ENCODE measurements at places on chromosomes 16 and 17. TPM values are rescaled to one million over a fixed set of nuclear protein-coding genes. Genes with fewer than 3 reads are reported as not detected.

DNA sequence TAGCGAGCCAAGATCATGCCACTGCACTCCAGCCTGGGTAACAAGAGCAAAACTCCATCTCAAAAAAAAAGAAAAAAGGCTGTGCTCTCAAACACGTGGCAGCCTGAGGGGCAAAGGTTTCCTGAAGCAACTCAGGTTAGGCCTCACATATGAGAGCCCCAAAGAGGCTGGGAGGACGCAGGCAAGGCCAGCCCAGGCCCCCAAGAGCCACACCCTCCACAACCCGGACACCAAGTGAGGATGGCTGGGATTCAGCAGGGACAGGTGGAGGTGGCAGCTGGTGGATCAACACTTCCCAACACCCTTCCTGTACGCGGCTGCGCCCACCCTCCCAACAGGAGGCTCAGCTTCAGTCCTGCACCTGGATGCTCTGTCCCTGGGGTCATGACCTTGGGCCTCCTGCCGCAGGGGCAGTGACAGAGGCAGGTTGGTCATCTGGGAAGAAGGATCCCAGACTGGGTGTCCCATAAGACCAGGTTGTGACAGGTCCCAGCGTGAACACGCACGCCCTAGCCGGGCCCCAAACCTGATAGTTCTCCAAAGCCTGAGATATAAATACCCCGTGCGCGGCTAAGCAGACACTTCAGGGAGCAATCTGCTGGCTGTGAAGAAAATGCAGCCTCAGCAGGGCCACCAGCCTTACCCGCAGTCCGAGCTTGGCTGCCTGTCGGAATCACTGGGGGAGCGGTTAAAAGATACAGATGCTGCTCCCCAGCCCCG lies 78.1 kb downstream of the TIMM22 start:
- DNase-seq: no peak

UNC45B gene
- not detected for total RNA-seq

MYH2 gene
- total RNA-seq: not detected

FAM171A2 gene
- total RNA-seq: 4.6 TPM

DNA sequence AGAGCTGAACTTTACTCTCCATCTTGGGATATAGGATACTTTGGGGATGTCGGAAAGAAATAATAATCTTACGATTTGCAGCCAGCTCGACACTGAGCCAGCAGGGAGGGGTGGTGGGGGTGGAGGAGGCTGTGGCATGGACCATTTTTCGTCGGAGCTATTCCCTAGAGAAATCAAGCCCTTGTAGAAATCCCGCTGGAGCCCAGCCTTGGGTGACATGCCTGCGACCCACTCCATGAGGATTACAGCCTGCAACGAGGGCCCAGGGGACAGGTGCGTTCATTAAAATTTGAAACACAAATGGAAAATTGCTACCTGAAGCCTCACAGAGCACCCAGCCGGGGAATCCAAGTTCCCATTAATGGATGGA lies 82.8 kb upstream of the GSE1 start:
- no peak for DNase-seq

DNA sequence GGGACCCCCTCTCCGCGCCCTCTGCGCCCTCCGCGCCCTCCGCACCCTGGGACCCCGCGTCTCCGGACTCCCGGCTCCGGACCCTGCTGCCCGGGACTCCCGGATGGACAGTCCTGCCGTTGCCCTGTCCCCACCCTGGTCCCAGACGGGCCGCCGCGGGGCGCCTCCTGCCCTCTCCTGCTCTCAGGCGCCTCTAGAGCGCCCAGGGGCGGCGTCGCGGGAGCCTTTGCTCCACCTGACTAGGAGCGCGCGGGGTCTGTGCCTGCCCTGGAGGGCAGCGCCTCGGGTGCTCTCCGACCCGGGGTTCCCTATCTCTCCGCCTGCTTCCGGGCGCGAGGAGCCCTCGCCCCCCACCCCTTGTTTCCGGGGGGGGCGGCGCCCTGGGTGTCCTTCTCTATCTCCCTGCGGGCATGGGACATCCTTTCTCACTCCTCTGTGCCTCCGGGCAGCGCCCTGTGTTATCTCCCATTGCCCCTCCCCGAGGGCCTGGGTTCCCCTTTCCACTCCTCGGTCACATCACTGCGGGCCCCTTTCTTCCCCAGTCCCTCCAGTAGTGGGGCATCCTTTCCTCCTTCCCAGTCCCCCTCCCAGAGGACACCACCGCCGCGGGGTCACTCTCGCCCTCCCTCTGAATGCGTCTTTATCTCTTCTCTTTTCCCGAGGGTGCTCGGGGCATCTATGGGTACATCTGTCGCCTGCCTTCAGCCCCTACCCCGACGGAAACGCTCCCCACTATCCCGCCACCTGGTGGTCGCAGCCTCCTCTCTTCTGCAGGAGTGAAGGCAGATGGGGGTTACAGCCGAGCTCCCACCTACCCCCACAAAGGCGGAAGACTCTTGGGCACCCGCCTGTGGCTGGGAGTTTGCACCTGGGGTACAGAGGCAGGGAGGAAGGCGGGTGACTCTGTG lies 875 bp downstream of the PRKCB start:
- DNase-seq: peak; percentile 75

ABCA6 gene
- 5.2 TPM for total RNA-seq

DNA sequence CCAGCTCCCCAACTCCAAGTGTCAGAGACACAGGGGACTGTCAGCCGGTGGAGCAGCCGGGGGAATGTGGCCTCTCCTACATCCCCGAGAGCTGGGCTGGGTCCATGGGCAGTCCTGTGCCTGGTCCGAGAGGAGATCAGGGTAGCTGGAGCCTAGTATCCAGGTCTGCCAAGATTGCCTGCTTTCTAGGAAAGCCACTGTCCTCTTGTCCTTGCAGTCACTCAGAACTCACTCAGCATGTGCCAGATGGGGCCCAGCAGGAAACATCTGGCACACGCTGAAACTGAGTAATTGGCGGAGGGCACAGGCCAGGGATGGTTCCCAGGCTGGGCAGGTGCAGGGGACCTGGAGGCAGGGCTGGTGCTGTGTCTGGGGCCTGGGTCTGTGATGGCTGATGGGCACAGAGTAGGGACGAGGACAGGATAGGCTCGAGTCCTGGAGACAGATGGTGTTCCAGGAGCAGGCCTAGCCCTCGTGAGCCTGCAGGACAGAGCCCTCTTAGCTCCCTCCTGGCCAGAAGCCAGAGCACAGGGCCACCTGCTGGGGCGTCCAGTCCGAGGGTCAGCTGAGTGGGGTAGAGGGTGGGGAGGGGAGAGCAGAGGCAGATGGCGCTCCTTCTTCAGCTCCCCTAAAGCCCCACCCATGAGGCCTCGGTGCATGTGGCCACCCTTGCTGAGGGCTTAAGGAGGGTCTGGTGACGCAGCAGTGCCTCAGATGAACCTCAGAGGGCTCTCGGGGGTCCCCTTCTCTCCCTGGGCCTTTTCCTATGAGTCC lies 31.1 kb downstream of the ADCY7 start:
- no peak for DNase-seq

GRCh38 chr16:68257251-68257905 lies 6.9 kb upstream of the SLC7A6 start:
- peak; percentile 95 for DNase-seq

ITGB4 gene
- 3.9 TPM for total RNA-seq

- no peak for DNase-seq
Observed at GRCh38 chr16:56350491-56351405, 74.6 kb downstream of the AMFR start.

CTRB1 gene
- not detected for total RNA-seq

DNA sequence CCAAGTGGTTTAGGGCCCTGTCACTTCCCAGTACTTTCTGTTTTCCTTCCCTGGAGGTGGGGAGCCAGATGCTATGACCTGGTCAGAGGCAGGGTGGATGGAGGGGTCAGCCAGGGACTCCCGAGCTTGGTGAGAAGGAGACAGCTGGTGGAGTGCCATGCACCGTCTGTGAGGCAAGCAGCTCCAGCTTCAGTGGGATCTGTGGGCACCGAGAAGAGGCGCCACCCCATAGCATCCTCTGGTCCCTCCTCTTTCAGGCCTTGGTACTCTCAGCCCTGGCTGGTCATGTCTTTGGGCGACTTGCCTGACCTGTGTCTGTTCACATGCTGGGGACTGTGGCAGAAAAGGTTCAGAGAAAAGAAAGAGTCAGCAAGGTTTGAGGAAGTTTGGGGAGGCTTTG lies 299.3 kb upstream of the N4BP1 start:
- no peak for DNase-seq

GRCh38 chr16:79361132-79361751 lies 239.3 kb downstream of the MAF start:
- no peak for DNase-seq

OTOP2 gene
- not detected for total RNA-seq

LIMD2 gene
- total RNA-seq: 286 TPM

LITAFD gene
- total RNA-seq: not detected

C16orf46 gene
- 1.2 TPM for total RNA-seq

GRCh38 chr17:6494239-6494941 lies 50.1 kb downstream of the PIMREG start:
- no peak for DNase-seq

DNA sequence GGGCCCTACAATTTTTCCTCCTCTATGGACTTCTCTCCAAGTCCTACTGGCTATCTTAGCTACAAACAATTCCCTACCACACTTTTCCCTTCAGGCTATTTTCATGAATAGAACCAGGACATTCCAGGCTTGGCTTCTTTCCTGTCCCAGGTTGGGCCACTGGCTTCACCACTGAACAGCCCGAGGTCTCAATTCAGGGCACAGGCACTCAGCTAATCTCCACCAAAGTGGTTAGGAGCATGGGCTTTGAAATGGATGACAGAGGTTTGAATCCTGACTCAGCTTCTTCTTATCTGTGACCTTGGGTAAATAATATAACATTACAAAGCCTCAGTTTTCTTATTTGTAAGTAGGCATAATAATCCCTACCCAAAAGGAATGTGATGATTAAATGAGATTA lies 50.9 kb upstream of the ZNF629 start:
- DNase-seq: no peak

KRT33B gene
- total RNA-seq: not detected

DHRS11 gene
- total RNA-seq: 7.2 TPM

DNA sequence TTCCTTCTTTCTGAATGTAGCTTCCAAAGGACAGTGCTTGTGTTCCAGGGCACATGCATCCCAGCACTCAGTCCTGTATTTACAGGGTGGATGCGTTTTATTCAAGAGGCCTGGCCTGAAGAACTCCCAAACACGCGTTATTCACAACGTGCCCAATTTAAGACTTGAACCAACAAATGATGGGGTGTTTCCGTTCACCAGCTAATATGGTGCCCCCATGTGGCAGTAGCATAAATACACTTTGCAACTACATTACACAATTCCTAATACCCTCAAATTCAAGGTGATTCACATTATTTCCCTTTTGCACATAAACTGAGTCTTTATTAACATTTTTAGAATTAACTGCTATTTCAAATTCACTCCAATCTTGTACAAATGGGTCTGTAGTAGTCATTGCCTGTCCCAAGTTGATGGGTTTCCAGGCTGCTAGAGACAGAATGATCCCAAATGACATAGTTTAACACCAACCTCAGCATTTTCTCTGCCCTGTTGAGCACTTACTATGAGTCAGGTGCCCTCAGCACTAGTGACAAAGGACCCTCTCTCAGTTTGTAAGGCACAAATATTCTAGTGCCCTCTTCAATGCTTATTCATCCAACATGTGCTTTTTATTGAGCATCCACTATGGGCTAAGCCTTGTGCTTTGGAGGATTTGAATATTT lies 26.9 kb downstream of the HSD17B2 start:
- peak; percentile 36 for DNase-seq

DNA sequence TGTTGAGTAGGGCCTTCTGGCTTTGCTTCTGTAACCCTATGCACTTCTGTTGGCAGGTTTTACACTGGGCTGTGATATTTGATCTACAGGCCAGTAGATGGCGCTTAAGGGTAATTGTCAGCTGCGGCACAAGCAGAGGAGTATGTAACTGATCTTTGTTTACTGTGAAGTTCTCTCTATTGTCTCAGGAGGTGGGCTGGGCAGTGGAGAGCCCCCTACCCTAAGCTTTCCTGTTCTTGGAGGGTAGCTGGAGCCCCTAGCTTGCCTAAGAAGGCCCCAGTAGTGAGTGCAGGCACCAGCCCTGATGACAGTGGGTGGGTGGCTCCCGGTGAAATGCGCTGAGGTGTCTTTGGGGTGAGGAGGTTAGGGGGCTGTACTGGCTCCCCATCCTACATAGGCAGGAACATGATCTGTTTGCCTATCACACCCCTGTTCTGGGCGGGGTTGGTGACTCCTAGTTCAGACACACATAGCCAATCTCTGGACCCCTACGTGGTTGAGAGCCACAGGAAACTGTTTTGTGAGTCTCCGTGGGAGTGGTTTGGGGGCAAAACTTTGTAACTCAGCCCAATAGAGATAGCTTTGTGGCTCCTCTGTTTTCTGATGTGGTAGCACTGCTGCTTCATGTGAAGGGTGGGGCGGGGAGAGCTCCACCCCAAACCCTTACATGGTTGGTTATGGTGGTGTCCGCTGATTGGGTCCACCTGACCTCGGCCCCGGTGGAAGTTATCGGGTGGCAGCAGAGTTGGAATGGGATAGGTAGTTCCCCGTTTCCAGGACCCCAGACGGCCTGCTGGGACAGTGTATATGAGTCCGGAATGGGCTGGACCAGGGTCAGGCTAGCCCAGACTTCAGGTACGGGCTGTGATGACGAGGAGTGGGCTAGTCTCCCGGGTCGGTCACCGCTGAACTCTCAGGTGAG lies 60.4 kb downstream of the SLFN11 start:
- DNase-seq: peak; percentile 66

- DNase-seq: no peak
Observed at GRCh38 chr17:5118219-5118618, 2.4 kb downstream of the USP6 start.

GRCh38 chr16:30663820-30664219 lies 5.6 kb downstream of the FBRS start:
- DNase-seq: no peak

- peak; percentile 53 for DNase-seq
Observed at GRCh38 chr16:74999609-75000480, 1.0 kb downstream of the ZNRF1 start.

DNA sequence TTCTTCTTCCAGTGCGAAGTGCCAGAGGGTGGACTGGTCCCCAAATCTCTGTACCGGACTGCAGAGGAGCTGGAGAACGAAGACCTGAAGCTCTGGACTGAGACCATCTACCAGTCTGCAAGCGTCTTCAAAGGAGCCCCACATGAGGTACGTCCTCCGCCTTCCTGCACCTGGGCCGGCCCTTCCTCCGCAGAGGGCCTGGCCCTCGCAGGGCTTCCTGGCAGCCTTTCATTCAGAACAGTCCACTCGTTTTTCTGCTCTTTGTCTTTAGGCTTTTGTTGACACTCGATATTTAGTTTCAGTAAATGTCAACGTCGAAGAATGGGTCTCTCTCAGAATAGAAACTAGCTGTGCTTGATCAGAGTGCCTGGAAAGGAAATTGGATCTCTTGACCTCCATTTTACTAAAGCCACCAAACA lies 68.6 kb downstream of the SEC14L1 start:
- DNase-seq: no peak
